NCI-H748 treated with DMSO at 0.1 percent for 48 hours (cell line): ENCODE measurements at places on chromosomes 1 and 21.

- no peak for DNase-seq
These were observed 5.1 kb upstream of the LENEP start for GRCh38 chr1:154988058-154988954.

- DNase-seq = no peak
These were observed 3.8 kb downstream of the GJB3 start for GRCh38 chr1:34784751-34785221.

DNA sequence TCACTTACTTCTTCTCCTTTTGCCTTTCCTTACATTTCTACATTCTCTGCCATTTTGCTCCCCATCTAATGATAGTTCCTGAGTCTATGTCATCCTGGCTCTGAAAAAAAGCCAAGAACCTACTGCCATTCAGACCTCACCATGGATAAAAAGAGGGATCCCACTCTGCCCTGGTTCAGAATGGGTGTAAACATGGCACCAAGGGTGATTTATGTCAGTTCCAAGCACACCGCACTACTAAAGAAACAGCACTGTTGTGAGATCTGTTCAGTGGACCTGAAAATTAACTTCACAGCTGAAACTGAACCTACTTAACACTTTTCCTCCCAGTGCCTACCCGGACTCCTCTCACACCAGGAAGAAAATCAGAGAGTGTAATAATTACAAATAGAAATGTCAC is 72.3 kb upstream of the NTPCR start:
- DNase-seq = no peak

DNA sequence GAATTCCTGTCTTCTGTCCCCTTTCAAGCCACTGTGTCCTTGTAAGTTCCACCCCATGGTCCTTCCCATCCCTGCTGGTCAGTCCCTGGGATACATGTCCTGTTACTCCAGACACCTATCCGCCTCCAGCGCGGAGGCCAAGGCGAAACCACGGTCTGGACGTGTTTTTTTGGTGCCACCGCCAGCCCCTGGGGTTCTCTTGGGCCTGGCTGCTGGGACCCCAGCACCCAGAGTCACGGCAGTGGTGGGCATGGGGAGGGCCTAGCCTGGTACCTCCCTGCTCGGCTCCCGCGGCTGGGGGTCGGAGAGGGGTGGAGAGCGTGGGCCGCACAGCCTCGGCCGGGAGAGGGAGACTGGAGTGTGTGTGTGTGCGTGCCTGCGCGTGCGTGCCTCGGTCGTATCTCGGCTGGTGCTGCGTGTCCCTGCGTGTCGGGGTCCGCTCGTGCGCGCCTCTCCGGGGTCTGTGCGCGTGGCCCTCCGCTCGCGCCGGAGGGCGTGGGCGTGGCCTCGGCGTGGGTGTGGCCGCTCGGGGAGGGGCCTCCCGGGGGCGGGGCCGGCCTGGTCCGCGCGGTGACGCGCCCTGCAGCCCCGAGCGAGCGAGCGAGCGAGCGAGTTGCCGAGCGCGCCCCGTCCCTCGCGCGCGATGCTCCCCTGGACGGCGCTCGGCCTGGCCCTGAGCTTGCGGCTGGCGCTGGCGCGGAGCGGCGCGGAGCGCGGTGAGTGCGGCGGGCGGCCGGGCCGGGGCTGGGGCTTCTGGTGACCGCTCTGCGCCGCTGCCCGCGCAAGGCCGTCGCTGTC is at the start of gene VWA1:
Gene VWA1 (plus strand): TSS at position 585 of the 798 bp plus-strand sequence. CDS start 59 bp downstream, at position 644.
- no peak for DNase-seq

DNA sequence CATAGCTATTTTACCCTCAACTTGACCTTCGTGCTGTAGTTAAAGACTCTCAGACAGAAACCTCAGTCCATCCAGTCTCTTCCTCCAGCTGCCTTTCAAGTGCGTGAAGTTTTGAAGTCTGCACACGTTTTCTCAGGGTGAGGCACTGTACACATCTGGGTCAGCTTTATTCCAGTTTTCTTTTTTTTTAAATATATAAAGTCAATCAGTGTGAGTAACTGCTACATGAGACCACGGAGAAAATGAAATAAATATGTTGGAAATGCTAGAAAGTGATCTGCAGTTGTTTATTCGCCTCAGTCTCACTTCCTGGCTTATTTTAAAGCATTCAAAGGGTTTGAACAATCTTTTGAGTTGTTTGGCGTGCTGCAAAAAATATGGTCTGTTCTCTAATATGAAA is 135.7 kb downstream of the ROR1 start:
- DNase-seq = no peak

- DNase-seq = no peak
These were observed 39.1 kb downstream of the UBIAD1 start for GRCh38 chr1:11311816-11312755.

- DNase-seq = no peak
These were observed 74.1 kb upstream of the AKT3 start for GRCh38 chr1:243924188-243924587.
